Ureter (tissue), 1 donor: ENCODE measurements at places on chromosomes 5 and 9. TPM values are rescaled to one million over a fixed set of nuclear protein-coding genes. Genes with fewer than 3 reads are reported as not detected.

DNA sequence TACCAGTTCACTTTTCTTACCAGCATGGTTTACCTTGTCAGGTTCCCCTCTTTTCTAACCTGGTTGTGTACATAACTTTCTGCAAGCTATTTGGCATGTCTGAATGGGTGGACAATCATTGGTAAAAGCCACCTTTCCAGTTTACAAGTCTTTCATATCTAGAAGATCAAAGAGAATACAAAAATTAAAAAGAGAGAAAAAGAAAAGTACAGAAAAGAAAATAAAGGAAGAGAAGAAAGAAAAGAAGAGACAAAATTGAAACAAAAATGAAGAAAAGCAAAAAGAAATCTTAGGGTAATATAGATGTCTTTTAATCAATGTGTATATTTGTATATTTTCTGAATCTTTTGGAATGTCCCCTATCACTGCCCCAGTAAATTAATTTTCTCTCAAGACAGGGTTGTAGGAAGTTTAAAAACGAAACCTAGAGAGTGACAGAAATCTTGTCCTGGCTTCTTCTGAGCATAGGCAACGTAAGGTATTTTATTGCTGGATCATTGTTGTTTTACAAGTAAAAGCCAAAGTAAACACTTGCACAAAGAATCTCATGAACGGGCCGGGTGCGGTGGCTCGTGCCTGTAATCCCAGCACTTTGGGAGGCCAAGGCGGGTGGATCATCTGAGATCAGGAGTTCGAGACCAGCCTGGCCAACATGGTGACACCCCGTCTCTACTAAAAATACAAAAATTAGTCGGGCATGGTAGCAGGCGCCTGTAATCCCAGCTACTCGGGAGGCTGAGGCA lies 98.7 kb upstream of the IFNE start:
- DNase-seq, result no peak

Gene GHR
- total RNA-seq, result 3.6 TPM

Gene FAT2
- total RNA-seq, result 65.1 TPM

DNA sequence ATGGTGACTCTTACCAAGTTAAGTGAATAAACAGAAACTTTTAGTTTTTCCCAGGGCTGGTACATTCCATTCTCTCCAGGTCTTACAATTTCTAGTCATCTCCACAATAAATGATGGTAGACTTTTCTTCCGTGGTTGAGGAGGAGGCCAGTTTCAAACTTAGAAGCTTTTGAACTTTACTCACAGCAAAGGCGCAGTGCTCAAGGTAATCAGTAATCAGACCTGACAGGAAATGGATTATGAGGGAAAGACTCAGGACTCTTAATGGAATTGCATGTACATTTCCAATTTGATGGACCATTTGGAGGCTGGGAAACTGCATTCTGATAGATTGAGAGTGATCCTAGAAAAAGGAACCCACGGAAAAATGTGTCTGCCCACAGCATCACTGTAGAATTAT lies 93.7 kb downstream of the SNCAIP start:
- DNase-seq, result no peak

GRCh38 chr9:16058131-16058549 lies 505.3 kb downstream of the CCDC171 start:
- DNase-seq, result no peak

DNA sequence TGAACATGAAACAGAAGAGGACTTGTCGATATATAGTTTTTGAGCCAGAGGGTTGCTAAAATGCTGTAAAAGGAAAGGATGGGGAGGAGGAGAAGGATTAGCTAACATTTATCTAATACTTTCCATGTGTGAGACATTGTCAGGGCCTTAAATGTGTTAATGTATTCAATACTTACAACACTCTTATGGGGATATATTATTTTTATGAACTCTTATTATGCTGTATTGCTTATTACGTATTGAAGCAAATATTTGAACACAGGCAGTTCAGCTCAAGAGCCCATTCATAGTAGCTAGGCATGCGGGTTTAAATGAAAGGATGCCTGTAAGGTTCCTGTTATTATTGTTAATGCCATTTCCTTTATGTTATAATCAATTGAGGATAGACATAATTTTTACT lies 391.5 kb downstream of the CCDC171 start:
- DNase-seq, result no peak

DNA sequence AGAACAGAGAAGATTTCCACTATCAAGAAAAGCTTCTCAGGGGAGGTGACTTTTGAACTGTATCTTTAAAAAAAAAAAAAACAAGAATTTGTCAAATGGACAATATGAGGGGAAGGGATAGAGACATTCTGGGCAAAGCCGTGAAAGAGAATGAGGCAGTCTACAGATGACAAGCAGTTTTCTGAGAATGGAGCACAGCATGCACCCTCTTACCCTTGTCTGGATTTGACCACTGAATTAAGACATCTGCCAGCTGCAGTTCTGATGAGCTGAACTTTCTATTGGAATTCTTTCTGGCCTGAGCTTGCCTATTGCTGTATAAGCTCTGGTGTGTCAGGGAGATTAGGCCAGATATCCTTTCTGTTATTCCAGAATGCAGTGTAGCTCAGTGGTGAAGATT lies 10.3 kb upstream of the RANBP3L start:
- DNase-seq, result no peak

- no peak for DNase-seq
Measured at GRCh38 chr9:129210125-129210524, 32.1 kb upstream of the IER5L start.

DNA sequence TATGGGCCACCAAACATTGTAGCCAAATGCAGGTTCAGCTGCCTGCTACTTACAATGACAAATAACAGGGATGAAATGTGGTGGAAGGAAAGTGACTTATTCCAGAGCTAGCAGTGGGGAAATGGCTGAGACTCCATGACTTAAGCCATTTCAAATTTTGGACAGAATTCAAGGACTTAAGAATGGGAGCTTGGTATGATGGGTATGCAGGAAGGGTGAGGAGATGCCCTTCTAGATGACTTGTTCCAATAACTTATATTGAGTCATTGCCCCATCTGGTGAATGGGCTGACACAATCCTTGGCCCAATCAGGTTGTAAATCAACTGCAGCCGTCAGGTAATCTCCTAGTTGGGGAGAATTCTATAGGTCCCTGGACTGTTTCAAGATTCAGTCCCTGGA lies 230.7 kb upstream of the SGCD start:
- DNase-seq, result no peak

DNA sequence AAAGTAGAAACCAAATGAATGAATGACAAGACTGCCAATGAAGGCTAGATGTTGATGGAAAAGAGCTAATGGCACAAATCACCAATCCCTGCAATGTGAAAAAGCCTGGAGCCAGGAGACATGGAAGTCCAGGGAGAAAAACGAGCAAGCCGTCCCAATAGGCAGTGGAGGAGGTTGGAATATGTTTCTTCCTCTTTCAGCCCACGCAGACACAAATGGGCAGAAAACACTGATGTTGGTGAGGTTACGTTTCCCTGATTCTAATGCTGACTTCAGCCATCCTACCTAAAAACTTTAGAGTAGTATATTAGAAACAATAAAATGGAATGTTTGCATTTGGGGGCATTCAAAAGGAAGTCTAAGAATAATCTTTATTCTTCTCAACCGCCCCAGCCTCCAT lies 23.9 kb upstream of the KIF2A start:
- DNase-seq, result no peak

- no peak for DNase-seq
Measured at GRCh38 chr5:96957254-96958049, 21.6 kb downstream of the LNPEP start.

- no peak for DNase-seq
Measured at GRCh38 chr5:139137697-139138096, 60.5 kb downstream of the SIL1 start.

GRCh38 chr5:169050146-169050571 lies 250.8 kb downstream of the SLIT3 start:
- DNase-seq, result no peak

DNA sequence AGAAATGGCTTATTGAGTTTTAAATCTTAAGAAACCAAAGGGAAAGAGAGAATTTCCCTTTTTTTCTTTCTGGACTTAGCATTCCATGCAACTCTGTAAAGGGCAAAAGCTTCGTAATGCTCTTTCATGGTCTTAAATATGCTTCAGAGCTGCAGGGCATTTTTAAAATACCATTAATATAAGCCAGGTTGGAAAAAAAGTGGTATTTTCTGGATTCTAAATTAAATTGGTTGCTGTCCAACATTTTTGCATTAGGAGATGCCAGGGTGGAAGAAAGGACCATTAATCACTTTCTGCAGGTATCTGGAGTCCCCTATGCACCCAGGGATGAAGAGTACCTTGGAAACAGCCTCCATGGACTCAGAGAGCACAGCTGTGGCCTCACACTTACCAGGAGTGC lies 215.1 kb upstream of the DAPK1 start:
- DNase-seq, result no peak

Gene TAF1L
- not detected for total RNA-seq

DNA sequence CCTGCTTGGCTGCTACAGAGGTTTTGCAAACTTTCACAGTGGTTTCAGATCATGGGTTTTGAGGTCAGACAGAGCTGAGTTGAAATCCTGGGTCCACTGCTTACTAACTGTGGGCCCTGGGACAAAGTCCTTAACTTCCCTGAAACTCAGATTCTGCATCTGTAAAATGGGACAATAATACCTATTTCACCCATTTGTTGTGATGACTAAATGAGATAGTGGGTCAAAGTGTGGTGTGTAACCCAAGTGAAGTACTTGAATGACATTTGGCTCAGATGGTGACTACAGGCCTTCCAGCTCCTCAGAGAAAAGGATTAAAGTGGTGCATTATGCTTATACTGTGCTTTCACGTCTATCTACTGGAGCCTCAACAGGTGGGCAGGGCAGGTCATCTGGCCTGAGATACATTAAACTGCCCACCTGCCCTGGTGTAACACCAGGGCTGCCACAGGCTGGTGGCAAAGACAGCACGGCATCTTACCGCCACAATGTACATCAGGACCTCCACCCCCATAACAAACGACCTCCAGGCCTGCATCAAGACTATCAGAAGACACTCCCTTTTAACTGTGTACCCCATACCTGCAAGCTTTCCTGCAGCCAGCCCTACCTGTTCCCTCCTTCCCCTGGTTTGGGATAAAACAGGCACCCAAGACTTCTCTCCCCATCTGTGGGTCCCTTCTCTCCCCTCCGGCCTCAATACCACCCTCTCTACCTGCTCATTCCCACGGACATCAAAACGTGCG lies 846 bp upstream of the TRAF1 start:
- DNase-seq, result no peak

Gene PCDHGA1
- total RNA-seq, result 0.57 TPM

DNA sequence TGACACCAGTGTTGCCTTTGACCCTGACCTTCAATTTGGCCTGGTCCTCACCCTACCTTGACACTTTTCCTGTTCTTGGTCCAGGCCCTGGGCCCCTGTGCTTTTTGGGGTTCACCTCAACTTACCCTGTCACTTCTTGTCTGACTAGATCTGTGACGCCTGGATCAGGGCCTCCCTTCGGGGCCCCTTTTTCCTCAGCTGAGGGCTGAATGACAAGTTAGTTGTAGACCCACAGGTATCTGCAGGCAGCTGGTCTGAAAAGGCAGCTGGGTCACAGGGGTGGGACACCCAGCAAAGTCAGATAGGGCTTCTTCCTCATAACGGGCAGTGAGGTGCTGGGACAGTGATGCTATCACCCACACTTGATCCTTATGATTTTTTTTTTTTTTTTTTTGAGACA lies 10.0 kb upstream of the MYORG start:
- peak; percentile 31 for DNase-seq

GRCh38 chr5:38319491-38319890 lies 61.1 kb downstream of the EGFLAM start:
- DNase-seq, result no peak

DNA sequence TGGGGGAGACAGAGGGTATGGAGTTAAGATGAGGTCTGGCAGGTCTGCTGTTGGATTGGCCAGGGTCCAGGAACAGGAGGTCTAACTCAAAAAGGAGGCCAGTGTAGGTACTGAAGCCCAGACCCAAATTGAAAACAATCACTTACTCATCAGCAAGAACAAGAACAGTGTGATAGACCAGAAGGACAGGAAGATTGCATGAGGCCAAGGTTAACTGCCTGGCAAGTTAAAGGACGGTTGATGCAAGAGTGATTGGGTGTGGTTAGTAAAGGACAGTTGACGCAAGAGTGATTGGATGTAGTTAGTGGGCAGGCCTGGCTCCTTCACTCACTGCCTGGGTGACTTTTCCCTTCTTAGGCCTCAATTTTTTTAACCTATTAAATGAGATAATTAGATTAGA lies 132.6 kb downstream of the PDZD2 start:
- DNase-seq, result no peak

GRCh38 chr5:148163345-148163744 lies 5.0 kb upstream of the SPINK14 start:
- DNase-seq, result no peak

Gene OR1J2
- total RNA-seq, result 0.42 TPM

GRCh38 chr9:4755026-4755609 lies 14.1 kb upstream of the AK3 start:
- DNase-seq, result no peak

GRCh38 chr9:18473652-18474279 lies at the start of gene ADAMTSL1:
TSS of gene ADAMTSL1 (plus strand) at chr9:18474153. CDS start at chr9:18474233, 80 bp downstream.
- no peak for DNase-seq

GRCh38 chr5:132608107-132608506 lies 49.9 kb upstream of the IL13 start:
- DNase-seq, result no peak

DNA sequence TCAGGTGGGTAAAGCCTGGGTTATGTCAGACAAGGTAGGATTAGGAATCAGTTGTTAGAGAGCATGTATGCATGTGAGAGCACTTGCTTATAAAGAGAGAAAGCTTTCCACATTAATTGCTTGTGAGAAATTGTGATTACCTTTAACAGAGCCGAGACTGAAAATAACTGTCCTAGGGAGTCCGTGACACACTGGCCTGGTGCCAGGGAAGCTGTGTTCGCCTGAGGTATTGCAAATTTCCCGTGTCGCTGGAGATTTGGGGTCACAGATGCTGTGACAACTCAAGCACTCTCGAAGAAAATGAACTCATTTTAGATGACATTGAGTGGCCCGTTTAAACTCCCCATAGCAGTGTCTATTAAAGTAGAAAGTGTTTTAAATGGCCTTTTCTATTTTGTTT lies 9.6 kb downstream of the SLC1A1 start:
- DNase-seq, result no peak

GRCh38 chr9:29799227-29799626 lies 2225.9 kb upstream of the C9orf72 start:
- DNase-seq, result no peak

DNA sequence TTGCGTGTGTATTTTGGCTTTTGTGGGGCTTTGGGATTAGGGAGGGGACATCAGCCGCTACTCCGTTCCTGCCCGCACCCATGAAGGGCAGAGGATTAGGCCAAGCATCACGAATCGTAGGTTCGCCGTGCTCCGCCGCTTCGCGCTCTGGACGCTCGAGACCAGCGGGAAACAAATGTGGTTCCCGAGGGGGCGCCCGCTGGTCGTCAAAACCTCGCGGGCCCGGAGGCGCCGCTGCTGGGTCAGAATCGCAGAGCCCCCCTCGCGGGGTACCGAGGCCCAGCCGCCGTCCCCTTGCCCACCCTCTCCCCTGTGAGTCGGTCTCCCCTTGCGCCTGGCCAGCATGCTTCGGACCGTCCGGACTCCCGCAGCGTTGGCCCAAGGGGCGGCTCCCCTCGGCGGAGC lies 2.3 kb upstream of the PAX5 start:
- DNase-seq, result no peak

Gene PDCD1LG2
- total RNA-seq, result 1.7 TPM
